ENCODE measurements at places on chromosomes 5 and 9.

DNA sequence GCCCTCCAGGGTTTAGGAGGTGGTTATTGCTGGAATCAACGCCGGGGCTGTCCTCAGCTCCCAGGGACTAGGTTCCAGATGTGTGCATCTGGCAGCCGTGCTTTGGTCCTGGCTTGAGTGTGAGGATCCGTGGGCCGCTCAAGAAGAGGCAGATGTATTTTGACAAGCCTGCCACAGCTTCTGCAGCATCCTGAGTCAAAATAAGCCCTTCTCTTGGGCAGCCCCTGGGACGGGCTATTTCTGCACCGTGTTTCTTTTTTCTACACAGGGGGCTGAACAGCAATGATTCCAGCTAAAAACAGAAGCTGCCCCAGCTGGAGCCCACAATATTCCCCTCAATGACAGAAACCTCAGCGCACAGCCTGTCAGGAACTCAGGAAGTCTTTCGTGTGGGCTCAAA is 19.7 kb upstream of the CPLX2 start:
- DNase-seq: no peak

DNA sequence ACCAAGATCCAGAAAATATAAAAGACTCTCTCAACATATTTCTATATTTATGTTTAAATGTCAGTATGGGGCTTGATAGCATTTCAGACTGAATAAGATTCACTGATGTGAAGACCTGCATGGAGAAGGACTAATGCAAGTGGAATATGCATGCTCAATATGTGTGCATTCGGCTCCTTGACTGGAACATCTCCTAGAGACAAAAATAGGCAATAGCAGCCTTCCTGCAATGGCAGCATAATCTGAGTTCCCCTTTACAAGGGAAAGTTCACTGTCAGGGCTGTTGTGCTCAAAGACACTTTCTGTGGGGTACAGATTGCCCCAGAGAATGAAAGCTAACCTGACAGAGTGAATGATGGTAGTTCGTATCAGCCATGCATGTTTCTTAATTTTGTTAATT is 42.4 kb downstream of the STARD4 start:
- DNase-seq: no peak

DNA sequence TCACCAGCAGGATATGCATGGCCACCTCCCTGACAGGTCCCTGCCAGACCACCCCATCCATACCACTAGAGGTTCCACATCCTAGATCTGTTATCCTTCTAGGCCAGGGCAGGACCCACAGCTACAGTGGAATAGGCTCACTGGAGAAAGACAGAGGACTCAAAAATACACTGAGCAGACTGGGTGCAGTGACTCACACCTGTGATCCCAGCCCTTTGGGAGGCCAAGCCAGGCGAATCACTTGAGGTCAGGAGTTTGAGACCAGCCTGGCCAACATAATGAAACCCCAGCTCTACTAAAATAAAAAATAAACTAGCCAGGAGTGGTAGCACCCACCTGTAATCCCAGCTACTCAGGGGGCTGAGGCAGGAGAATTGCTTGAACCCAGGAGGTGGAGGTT is 56.5 kb upstream of the TESK1 start:
- no peak for DNase-seq

GRCh38 chr5:56595566-56595965 is 219.8 kb upstream of the MAP3K1 start:
- DNase-seq: no peak

GRCh38 chr5:91129748-91130147 is 253.4 kb downstream of the ARRDC3 start:
- DNase-seq: no peak

GRCh38 chr5:175850119-175850845 is 21.1 kb upstream of the CPLX2 start:
- no peak for DNase-seq

DNA sequence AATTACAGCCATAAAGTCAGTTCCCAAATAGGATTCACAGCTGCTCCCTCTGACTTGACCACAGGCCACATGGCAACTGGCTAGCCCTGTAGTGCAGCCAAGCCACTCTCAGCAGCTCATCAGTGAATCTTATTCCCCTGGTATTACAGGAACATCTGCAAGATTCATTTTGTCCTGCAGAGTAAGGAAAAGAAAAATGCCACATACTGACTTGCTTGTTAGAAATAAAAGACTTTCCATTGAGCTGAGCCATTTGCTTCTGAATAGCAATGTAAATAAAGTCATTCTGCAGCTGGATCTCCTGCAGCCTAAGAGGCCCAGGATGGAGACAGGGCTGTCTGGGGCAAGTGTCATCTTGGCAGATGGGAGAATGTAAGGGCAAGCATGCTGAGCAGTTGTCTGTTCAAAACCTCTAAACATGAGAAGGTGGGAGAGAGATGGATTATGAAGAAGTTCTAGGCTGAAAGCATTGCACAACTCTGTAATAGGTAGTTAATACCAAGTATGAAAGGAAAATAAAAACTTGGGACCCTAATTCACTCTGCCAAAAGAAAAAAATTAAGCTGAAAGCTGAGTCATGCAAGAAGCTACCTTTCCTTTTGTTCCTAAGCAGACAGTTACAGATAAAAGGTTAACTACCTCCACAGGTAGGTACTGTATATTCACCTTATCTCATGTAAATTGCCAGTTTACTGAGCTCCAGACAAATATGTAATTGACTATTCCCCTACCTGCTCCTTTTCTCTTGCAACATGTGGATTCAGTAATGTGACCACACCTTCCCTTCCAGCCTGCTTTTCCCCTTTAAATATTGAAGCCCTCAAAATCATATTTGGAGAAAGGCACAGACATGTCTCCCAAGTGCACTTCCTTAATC is 244.4 kb upstream of the RAI14 start:
- DNase-seq: no peak

GRCh38 chr5:16018970-16019369 is 160.6 kb downstream of the MARCHF11 start:
- DNase-seq: no peak

- no peak for DNase-seq
Observed at GRCh38 chr5:81779125-81779915, 28.4 kb upstream of the SSBP2 start.

DNA sequence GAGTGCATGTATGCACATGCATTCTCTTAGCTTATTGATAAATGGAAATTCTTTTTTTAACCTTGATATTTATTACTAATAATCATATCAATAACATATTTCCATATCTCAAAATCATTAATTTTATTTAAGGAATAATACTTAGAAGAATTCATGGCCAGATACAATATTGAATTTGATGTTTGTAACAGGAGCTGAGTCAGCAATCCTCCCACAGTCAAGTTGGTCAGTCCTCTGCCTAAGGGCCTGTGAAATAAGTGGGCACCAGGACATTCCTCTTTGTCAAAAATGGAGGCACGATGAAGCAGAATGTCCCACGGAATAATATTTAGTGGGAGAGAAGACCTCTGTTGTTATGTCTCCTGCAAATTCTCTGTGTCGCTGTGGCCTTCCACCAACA is 148.6 kb downstream of the LRRC70 start:
- DNase-seq: no peak

DNA sequence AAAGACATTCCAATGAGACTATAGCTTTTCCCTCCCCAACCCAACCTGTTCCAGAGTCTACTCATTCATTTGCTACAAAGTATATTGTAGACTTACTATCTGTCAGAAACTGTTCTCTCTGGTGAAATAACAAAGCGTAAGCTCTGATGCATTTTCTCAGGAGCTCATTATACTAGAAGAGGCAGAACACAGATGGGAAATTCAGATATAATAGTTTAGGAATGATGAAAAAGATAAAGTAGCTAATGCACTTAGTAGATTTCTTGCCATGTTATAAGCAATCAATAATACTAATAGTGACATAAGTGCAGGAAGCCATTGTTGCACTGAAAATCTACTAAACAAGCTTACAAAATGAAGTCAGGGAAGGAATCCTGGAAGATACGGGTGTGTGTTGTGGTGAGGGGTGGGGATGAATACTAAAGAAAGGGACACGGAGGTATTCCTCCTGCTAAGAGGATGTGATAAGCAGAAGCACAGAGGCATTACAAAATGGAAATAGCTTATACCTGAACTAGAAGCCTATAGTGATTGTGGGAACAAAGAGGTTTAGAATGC is 78.2 kb downstream of the HCN1 start:
- DNase-seq: no peak

- DNase-seq: no peak
Observed at GRCh38 chr5:38381361-38381760, 123.0 kb downstream of the EGFLAM start.

GRCh38 chr9:72753266-72753893 is 199.5 kb downstream of the ALDH1A1 start:
- DNase-seq: no peak

GRCh38 chr9:90965226-90966030 is 163.8 kb downstream of the SYK start:
- DNase-seq: no peak

GRCh38 chr5:169289520-169289919 is 11.4 kb downstream of the SLIT3 start:
- no peak for DNase-seq

GRCh38 chr9:134978272-134978671 is 60.6 kb upstream of the FCN1 start:
- no peak for DNase-seq

- DNase-seq: no peak
Observed at GRCh38 chr9:113393281-113393680, 7.8 kb downstream of the ALAD start.

- DNase-seq: no peak
Observed at GRCh38 chr9:98962861-98963260, 19.2 kb downstream of the COL15A1 start.

- DNase-seq: no peak
Observed at GRCh38 chr5:148457183-148457620, 73.4 kb downstream of the FBXO38 start.

DNA sequence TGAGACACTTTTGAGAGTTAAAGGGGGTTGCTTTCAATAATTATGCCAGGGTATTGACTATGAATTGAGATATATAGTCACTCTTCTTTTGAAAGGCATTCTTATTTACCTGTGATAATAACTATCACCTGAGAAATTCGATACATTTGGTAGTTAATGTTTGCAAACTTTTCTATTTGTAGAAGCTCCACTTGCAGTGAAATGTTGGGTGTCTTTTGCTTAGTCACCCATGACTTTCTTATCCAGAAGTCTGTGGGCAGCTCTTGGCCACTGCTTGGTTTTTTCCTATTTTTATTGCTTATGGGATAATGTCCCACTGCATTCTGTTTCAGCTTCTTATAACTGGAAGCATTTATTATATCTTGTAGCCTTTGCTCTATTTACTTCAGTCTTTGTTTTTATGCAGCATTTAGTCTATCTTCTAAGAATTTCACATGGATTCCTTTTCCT is 3.9 kb downstream of the MACIR start:
- no peak for DNase-seq

DNA sequence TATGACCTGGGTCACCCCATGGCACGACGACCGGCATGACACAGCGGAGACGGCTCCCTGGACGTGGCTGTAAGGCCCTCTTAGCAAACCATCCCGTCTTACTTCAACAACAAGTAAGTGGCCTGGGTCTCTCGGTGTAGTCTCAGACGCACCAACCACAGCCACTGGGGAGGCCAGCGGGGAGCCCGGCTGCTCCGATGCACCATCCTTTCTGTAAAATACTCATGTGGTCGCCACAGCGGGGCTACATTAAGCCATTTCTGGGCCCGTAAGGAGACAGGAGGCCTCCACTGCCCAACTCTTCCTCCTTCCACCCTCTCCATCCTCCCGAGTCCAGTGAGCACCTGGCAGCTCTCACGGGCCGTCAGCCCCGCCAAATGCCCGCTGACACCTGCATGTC is 4.7 kb downstream of the QSOX2 start:
- DNase-seq: no peak

DNA sequence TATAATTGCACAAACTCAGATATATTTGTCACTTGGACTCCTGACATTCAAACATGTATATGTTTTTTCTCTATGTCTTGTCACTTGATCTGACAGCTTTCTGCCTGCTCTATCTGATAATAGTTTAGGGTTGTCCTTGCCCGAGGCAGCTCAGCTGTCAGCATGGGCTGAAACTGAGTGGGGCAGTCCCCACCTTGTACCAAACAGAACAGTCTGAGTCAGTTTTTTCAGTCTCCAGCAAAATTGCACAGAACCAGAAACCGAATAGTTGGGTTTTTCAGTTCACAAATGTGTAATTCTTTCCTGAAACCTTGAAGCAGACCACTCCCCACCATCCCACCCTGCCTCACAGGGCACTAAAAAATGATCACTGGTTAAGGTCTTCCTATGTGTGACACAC is 9.5 kb upstream of the HAND1 start:
- no peak for DNase-seq

DNA sequence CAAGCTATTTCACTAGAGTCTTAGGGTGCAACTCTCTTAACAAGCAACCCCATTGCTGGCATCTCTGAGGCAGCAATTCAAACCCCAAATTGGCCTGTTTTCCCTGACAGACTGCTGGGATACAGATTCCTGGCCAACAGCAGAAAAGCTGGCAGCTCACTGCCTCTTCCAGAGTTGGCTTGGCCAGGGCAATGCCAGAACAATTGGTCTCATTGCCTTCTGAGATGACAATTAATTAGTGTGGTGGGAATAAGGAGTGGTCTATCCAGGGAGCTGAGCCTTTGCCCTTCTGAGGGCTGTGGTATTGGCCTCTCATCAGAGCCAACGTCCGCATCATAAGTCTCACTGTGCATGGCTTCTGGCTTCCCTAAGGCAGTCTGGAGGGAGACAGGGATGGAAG is 183.2 kb downstream of the GNAQ start:
- DNase-seq: no peak

DNA sequence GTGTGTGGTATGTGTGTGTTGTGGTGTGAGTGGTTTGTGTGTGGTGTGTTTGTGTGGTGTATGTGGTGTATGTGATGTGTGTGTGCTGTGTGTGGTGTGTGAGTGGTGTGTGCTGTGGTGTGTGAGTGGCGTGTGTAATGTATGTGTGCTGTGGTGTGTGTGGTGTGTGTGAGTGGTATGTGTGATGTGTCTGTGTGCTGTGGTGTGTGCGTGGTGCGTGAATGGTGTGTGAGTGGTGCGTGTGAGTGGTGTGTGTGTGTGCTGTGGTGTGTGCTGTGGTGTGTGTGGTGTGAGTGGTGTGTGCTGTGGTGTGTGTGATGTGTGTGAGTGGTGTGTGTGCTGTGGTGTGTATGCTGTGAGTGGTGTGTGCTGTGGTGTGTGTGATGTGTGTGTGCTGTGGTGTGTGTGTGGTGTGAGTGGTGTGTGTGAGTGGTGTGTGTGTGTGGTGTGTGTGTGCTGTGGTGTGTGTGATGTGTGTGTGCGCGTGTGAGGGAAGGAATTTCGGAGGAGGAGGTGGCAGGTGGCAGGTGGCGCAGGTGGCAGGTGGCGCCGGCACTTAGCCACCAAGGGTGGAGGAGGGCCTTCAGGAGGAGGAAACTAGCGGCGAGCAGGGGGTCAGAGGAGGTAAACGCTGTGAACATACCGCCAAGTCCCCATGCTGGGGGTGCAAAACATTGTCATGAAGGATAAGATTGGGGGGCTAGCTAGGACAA is 191.8 kb downstream of the MELK start:
- DNase-seq: no peak

GRCh38 chr9:107989544-107989943 is 500.0 kb upstream of the KLF4 start:
- DNase-seq: no peak

GRCh38 chr5:2782658-2783057 is 31.2 kb upstream of the IRX2 start:
- no peak for DNase-seq

- no peak for DNase-seq
Observed at GRCh38 chr9:132575005-132575609, 7.3 kb upstream of the BARHL1 start.

Measured in stimulated activated CD8-positive, alpha-beta memory T cell treated with anti-CD3 and anti-CD28 coated beads, Interleukin-7, amount 100 ng/mL, for 1 hour (primary cell).